ENCODE measurements at places on chromosomes 11 and 22.

GRCh38 chr11:70601861-70602538 lies 203.7 kb downstream of the CTTN start:
- DNase-seq = peak; percentile 21

DNA sequence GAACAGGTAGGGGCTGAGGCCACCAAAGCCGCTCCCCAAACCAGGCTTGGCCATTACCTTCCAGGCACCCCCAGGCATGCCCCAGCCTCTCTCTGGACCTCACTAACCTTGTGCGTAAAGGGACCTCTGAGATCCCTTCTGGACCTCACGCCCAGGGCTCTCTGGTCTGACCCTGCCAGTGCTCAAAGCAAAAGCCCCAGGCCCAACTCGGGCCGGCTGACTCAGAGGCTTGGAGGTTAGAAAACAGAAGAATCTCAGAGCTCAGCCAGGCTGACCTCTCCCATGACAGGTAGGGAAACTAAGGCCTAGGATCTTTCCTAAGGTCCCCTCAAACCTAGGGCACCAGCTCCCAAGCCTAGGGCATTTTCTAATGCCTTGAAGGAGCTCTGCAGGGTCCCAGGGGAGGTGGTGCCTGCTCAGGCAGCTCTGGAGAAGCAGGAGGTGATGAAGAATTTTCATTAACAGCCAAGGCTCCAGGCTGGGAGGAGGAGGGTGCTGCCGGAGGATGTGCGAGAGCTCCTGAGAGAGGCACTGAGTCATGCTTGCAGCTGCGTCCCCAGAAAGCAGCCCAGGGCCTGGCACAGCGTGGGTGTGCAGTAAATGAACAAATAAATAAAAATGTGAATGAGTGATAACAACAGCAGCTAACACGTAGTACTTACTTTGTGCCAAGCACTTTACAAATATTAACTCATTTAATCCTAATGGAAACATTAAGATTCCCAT lies 25.6 kb downstream of the ARRB1 start:
- DNase-seq = no peak

DNA sequence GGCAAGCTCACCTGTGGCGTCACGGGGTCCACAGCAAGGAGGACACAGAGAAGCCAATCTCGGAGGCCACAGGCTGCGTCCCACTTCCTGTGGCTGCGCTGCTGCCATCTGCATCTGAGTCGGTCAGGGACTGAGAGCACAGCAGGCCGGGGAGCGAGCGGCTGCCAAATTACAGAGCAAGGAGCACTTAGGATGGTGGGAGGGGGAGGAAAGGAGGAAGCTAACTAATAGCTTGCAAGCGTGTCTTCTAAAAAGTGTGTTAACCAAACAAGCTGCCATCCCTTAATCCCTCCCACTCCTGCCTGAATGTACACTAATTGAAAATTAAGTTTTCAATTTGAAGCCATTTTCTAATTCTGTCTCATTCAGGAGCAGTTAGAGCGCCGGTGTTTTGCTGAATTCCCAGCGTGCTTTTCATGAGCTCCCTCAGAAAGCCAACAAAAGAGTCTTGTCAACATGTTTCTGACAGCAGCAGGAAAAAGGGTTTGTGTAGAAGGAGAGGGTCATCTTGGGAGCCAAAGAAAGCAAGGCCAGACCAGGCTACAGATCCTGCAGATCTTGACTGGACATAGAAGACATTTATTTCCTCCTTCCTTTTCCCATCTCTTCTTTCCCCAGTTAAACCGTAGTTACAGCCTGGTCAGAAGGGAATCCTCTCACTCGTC lies 42.4 kb upstream of the API5 start:
- no peak for DNase-seq

DNA sequence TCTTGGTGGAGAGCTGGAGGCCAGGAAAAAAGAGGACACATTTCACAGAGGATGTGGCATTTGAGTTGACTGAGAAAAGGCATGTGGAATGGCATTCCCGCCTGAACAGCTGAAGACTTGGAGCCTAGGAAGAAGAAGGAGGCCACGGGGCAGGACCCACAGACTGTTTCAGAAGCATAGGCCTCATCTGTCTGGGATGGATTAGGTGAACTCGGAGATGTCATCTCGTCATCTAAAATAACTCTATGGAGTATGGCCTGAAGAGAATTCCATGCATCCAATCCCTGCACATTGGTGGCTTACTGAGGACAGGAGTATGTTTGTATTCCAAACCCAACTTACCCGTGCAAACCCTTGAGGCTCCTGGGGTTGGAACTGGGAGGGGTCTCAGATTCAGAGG lies 16.4 kb downstream of the SPATA19 start:
- DNase-seq = no peak

DNA sequence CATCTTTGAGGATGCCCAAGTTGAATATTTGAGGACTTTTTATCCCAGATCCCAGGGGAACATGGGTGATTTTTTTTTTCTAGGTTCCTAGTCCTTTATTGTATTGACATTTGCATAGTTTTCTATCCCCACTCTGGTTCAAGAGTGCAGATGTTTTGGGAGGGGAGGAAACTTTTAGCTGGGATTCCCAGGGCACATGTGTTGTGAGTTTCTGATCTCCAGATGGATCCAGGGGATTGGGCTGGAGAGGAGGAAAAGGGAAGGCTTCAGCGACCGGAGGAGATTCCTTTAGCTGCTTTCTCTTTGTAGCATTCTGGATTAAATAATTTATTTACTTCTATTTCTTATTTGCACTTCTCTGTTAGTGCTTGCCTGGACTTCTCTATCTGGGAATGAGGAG lies 14.7 kb upstream of the SORL1-AS1 start:
- no peak for DNase-seq

- DNase-seq = no peak
Observed at GRCh38 chr11:108496643-108497256, 1.4 kb downstream of the POGLUT3 start.

- DNase-seq = no peak
Observed at GRCh38 chr22:17536269-17536668, 27.0 kb upstream of the SLC25A18 start.

DNA sequence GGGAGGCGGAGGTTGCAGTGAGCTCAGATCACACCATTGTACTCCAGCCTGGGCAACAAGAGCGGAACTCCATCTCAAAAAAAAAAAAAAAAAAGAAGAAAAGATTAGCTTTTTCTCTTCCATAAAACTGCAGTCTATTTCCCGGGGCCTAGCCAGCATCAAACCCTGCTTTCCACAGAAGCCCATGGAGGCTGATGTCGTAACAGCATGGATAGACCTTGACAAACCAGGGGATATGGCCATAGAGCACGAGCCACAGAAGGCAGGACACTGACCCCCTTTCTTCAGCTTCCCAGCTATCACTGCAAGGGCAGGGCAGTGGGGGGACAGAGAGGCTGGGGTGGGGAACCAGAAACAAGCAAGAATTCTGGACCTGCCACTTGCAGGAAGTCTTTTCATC lies 21.5 kb downstream of the HPS4 start:
- no peak for DNase-seq

DNA sequence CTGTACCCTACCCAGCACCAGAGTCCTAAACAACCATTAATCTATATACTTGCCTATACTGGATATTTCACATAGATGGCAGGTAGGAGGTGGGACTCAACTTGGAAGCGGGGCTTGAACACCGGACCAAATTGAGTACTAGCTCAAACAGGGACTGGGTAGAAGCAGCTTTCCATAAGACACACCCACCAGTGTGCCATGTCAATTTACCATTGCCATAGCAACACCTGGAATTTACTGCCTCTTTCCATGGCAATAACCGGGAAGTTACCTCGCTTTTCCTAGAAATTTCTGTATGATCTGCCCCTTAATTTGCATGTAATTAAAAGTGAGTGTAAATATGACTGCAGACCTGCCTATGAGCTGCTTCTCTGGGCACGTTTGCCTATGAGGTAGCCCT lies 38.6 kb upstream of the CUL5 start:
- no peak for DNase-seq

GRCh38 chr11:2547806-2548205 lies 103.0 kb downstream of the KCNQ1 start:
- no peak for DNase-seq

- DNase-seq = no peak
Observed at GRCh38 chr11:2762031-2762380, 62.2 kb upstream of the KCNQ1OT1 start.

DNA sequence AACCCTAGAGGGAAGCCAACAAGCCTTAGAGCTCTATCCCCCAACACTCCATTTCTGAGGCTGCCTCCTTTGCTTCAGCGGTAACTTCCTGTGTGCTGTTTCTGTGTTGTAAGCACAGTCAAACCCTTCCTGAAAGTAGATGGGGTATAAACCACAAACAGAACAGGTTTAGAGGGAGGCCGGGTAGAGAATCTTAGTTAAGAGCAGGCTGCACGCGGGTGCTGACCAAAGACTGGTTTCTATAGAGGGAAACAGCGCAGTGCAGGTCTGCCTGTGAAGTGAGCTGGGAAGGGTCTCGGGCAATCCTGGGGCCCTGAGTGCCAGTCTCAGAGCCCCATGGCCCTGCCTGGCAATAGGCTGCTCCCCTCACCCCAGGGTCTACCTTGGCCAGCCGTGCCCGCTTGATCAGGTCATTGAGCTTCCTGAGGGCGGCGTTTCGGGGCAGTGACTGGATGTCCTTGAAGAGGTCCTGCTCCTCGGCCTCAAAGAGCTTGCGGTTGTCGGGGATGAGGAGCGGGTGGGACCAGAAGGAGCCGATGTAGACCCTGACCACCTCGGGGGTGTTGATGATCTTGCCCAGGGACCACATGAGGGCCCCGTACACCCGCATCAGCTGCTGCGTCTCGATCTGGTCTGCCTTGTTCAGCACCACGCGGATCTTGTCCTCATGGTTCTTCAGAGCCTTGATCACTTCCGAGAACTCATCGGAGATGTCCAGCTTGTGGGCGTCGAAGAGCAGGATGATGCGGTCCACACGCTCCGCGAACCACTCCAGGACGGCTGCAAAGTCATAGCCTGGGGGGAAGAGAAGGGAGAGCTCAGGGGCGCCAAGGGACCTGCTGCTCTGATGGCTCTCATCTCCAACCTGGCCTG lies 15.3 kb upstream of the CDC42BPG start:
- DNase-seq = no peak

Measured in NCI-H187 treated with DMSO at 0.1 percent for 48 hours (cell line).